ENCODE measurements at places on chromosomes 11 and 22. TPM values are rescaled to one million over a fixed set of nuclear protein-coding genes. Genes with fewer than 3 reads are reported as not detected.

- DNase-seq, result no peak
Observed at GRCh38 chr11:130904380-130904779, 11.9 kb downstream of the SNX19 start.

Gene TLCD5
- 18.4 TPM for polyA plus RNA-seq

Gene OR8D4
- polyA plus RNA-seq, result not detected

Gene ZNF214
- polyA plus RNA-seq, result 9.4 TPM

GRCh38 chr11:120738516-120739046, 227.0 kb downstream of the GRIK4 start:
- DNase-seq, result no peak

DNA sequence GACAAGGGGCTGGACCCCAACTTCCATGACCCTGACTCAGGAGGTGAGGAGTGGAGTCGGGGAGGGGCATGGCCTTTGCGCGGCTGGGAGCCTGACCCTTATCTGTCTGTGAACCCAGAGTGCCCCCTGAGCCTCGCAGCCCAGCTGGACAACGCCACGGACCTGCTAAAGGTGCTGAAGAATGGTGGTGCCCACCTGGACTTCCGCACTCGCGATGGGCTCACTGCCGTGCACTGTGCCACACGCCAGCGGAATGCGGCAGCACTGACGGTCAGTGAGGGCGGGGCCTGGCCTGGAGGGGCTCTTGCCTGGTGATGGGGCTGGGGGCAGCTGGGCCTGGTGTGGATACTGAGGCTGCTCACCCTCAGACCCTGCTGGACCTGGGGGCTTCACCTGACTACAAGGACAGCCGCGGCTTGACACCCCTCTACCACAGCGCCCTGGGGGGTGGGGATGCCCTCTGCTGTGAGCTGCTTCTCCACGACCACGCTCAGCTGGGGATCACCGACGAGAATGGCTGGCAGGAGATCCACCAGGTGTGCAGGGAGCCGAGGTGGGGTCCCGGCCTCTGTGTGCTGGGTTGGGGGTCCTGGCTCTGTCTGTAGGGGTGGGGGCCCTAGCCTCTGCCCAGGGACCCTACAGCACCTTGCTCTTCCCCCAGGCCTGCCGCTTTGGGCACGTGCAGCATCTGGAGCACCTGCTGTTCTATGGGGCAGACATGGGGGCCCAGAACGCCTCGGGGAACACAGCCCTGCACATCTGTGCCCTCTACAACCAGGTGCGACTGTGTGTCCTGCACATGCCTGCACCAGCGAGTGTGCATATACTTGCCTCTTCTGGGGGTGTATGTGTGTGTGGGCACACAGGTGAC, 6.3 kb downstream of the SHANK3 start:
- no peak for DNase-seq

Gene TMEM138
- 48.8 TPM for polyA plus RNA-seq

Gene OR5L1
- polyA plus RNA-seq, result not detected

DNA sequence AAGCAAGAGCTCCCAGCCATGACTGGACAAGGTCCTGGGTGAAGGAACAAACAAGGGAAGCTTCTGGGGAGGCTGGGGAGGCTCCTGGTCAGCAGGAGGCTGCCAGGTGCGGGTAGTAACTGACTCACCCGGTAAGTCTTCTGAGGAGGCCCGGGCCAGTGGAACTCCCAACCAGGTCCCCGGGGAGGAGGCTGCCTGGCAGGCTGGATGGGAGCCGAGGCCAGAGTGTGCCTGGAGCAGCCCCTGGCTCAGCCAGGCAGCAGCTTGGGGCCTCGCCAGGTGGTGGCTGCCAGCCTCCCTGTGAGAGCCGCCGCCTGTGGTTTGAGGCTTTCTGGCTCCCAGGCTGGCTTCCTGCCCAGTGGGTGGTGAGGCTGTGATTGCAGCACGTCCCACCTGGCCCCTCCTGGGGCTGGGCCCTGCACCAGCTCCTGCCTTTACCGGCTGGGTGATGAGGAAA, 46.2 kb downstream of the IGF2 start:
- DNase-seq, result peak; percentile 10

DNA sequence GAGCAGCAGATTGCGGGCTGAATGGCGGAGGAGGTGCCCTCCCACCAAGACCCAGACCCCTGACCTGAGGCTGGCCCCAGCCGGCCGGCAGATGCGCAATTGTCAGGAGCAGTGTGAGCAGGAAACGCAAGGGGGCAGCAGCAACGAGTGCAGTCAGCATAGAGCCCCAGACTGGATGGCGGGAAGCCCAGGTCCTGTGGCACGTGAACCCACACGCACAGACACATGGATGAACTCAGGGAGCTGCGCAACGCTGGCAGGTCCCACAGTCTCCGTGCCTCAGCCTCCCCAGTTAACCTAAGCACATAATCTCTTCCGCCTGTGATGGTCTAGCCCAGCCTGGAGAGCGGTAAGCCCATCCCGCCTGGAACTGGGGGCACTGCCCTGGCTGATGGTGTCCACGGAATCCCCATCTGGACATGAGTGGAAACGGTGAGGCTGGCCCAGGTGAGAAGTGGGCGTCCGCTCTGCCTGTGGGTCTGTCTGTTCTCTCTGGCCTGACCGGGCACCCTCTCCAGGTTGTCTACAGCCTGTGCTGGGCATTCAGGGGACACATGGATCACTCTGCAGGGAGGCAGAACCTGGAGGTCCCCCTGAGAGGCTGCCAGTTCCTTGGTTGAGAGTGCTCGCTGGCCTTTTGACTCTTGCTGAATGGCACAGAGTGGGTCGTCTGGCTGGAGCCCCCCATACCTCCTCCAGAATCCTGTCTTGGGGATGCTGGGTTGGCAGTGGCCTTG, 626 bp upstream of the TBX10 start:
- DNase-seq, result no peak

Gene CREB3L1
- 28.6 TPM for polyA plus RNA-seq

DNA sequence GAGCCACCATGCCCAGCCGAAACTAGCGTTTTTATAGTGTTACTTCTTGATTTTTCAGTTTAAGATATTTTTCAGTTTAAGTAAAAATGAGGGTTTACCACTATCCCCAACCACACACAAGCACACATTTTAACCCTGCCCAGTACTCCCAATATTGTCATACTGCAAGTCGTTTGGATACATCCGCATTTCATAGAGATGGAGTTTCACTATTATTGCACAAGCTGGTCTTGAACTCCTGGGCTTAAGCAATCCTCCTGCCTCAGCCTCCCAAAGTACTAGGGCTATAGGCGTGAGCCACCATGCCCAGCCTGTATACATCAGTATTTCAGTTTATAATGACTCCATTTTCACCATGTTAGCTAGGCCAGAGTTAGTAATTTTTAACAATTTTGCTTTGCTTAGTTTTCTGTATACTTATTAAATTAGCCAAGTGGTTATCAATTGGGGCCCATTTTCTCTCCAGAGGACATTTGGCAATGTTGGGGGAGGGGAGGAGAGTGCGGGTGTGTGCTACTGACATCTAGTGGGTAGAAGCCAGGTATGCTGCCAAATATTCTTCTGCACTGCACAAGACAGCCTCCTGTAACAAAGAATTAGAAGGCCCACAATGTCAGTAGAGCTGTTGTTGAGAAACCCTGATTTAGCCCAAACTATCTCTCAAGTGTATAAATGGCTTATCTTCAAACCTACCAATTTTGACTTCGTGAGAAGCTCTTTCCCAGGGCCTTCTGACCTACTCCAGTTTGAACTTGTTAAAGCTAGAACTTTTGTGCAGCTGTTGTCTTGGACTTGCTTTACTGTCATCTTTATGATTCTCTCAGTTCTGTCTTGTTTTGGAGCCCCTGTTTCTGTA, 7.3 kb downstream of the USP47 start:
- peak; percentile 42 for DNase-seq

Gene SYT8
- polyA plus RNA-seq, result 0.94 TPM

DNA sequence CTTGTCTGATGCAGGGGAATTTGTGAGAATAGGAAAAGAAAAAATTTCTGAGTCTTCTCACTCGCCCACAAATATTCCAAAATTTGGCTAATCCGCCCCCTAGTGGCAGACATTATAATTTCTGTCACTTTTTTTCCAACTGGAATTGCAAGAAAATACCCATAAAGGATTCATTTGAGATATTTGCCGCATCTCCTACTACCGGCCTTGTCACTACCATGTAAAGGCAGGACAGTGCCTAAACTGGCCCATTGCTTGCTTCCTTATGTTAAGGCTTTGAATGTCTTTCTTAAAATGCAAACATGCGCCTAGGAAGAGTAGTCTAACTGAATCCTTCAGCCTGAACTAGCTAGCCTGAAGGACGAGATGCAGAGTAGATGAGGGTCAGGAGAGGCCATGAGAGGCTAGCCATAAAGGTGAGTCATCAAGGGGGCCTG, 9.3 kb upstream of the CEP295 start:
- DNase-seq, result peak; percentile 11

DNA sequence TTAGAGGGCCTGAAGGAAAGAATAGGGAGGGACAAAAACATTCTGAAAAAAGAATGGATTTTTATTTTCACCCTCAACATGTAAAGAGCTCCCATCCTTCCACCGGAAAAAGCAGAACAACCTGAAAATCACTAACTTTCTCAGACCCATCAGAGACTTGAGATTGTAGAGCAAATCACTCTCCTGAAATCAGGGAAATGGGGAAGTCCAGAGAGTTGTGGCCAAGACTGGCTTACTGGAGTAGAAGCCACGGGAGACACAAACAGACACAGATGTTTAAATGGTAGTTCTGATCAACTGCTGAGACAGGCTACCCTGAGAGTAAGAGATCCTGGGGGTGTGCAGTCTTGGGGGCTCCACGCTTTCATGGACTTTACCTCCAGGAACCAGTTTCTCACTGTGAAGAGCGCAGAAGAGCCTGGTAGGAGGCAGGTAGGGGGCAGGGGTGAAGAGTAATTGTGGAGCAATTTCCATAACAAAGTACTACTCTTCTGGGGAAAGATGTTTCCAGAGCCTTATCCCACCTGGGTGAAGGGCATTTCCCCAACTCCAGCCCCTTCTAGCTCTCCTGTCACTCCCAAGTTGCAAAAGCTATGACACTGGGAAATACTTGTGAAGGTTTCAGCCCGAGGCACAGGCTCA, 47.1 kb downstream of the ASCL2 start:
- DNase-seq, result no peak

DNA sequence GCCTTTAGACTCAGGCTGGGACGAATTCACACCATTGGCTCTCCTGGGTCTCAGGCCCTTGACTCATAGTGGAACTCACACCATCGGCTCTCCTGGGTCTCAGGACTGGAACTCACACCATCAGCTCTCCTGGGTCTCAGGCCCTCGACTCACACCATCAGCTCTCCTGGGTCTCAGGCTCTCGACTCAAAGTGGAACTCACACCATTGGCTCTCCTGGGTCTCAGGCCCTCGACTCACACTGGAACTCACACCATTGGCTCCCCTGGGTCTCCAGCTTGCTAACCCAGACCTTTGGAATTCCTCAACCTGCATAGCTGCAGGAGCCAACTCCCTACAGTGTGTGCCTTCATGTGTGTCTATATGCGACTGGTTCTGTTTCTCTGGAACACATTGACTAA, 56.7 kb downstream of the SHISAL1 start:
- no peak for DNase-seq

Gene FKBP2
- polyA plus RNA-seq, result 90.8 TPM
